T1000 (cell line): ENCODE measurements at places on chromosomes 7 and 10.

DNA sequence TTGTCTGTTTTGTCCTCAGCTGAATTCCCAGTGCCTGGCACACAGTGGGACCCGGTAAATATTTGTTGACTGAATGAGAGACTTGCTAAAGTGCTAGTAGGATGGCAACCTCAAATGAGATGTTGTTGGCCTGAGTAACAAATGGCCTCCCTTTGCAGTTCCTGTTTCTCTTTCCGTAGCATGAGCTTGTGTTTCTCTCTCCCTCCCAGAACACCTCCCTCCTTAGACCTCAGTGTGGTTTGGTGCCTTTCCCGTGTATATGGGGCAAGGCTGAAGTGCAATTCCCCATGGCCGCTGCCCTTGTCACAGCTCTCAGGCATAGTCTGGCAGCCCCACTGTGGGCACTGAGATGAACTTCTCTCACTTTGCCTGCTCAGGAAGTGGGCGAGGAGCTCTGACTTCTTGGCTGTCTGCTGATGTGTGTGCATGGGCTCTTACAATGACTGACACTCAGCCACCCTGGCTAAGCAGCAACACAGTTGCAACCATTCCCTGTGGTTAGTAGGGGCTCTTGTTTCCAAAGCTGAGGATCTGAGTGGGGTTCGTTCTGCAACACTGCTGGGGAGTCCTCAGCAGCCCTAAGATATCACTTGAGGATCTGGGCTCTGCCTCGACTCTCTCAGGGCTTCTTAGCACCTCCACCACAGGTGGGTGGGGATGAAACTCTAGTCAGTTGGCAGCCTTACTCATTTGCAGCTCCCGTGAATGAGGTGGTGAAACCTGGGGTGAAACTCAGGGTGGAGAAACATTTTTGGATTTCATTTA is 136.1 kb downstream of the ICA1 start:
- DNase-seq, result no peak

- no peak for DNase-seq
Observed at GRCh38 chr10:52004342-52004949, 305.1 kb upstream of the CSTF2T start.

DNA sequence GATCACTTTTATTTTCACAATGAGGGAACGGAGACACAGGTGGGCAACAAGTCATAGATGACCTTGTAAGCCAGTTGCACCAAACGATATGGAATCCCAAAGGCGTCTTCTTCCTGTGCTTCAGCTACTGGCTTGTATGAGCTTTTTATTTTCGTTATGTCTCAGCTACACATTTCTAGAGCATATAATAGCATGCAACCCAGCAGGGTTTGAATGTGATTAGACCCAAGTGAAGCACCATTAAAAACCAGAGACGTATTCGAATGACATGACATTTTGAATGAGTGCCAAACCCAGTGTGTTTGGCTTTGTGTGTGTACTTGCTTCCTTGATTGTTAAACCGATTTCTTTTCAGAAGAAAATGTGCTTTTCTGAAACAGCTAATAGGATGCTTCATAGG is 963.2 kb upstream of the CELF2 start:
- no peak for DNase-seq

DNA sequence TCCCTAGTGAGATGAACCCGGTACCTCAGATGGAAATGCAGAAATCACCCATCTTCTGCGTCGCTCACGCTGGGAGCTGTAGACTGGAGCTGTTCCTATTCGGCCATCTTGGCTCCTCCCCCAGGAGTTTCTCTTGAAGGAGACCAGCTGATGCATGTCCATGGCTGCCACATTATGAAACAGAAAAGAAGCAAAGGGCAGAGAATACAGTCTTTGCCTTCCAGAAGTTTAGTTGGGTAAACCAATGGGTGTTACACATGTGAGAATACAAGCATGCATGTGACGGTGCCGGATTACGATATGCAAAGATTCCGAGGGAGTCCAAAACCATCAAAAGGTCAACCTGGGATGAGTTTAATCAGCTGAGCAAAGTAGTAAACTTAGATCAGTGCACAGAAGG is 151.6 kb downstream of the SEM1 start:
- DNase-seq, result no peak

DNA sequence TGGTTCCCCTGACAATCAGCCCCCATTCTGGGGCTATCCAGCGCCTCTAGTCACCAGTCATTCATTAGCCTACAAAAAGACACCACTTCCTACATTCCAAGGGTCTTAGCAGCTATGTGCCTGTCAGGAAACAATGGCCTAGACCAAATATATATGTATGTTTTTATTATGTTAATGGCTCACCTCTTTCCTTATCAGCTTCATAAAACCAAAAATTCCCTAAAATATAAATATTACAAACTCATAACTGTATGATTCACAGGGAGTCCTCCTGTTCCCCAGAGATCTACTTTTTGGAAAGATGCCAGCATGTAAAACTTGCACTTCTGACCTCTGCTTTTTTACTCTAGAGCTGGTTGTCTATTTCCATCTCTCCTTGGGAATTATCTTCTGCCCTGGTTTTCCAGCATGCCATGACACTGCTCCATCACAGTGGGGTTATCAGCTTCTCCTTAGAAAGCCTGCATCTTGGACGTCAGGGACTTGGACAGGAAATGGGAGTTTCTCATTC is 79.2 kb downstream of the ABCA13 start:
- peak; percentile 25 for DNase-seq

DNA sequence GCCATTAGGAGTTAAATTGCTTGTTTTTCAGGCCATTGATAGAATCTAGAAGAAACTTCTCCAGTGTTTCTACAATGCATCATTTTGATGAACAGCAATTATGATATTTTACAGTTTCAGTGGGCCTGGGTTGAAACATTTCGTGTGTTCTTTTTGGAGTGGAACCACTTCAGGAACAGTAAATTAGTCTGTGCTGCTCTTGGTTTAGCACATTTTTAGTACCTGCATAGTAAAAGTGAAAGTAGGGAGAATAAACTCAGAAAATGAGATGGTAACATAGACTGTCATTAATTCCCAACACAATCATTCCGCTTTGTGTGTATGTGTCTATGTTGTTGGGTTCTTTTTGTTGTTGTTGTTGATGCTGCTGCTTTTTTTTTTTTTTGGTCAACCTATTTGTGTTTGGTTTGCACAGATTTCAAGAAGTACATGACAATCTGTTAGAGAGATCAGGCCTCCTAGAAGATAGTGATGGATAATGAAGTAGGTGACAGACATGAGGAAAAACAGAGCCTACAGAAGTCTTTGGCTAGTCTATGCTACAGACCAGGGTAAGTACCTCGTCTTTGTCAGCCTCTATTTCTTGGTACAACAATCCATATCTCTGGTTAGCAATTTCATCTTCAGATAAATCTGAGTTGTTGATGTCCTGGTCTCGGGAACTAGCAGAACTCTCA is 154.0 kb upstream of the TARP start:
- no peak for DNase-seq

- no peak for DNase-seq
Observed at GRCh38 chr10:26438534-26439341, 597 bp downstream of the APBB1IP start.
